ENCODE measurements at places on chromosomes 6 and 20. TPM values are rescaled to one million over a fixed set of nuclear protein-coding genes. Genes with fewer than 3 reads are reported as not detected.

DNA sequence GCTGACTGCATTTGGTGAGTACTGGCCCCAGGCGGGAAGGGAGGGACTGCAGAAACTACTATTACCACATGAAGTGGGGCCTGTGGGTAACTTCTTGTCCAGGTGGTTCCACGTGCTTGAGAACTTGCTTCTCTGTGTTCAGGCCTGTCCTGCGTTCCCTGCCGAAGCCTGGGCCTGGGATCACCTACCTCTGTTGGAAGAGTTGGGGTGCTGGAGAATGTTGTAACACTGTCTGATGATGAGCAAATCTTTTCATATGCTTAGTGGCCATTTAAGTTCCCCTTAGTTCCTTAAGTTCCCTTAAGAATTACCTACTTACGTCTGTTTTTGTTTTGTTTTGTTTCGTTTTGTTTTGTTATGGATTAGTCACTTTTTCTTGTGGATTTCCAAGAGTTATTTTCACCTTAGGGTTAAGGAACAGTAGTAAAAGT is 154.4 kb downstream of the DTNBP1 start:
- H3K27me3 ChIP-seq, result no peaks in the 10 kb centered on the region
- DNase-seq, result no peak
- H3K27ac ChIP-seq, result no peak overlapping the region

DNA sequence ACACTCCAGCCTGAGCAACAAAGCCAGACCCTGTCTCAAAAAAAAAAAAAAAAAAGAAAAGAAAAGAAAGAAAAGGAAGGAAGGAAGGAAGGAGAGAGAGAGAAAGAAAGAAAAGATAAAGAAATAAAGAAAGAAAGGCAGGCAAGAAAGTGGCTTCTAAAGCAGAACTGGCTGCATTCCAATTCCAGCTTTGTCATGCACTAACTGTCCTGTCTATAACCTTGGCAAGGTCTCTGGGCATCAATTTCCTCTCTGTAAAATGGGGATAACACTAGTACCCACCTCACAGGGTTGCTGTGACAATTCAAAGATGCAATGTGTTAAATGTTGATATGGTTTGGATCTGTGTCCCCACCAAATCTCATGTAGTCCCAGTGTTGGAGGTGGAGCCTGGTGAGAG is 28.0 kb downstream of the RING1 start:
- no peaks in the 10 kb centered on the region for H3K36me3 ChIP-seq
- H3K27me3 ChIP-seq, result peaks cover 41% of the 10 kb centered on the region
- no peaks in the 10 kb centered on the region for H3K4me1 ChIP-seq
- DNase-seq, result no peak

- no peak overlapping the region for H3K4me3 ChIP-seq
- DNase-seq, result peak; percentile 16
- H3K4me1 ChIP-seq, result no peaks in the 10 kb centered on the region
- no peaks in the 10 kb centered on the region for H3K36me3 ChIP-seq
- H3K27ac ChIP-seq, result no peak overlapping the region
Observed at GRCh38 chr6:51934098-51934497, 153.3 kb downstream of the PKHD1 start.

DNA sequence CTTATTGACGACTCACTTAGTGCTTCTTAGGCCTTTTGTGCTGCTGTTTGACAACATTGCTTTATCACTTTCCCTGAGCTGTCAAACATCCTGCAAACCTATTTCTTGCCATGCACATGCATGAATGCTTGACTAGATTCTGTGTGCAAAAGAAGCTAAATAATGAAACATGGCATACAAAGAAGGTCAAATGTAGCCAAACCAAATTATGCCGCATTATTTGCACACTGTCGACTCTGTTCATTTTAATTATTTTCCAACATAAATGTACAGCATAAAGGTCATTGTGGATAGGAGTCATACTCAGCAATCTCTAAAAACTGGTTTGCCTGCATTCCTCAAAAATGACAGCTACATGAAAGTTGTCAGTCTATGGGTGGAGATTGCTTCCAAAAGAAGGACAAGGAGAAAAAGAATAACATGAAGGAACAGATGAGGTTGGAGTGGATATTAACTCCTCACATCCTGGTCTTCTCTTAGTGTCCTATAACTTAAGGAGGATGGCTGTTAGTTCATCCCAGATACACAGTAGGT is 123.1 kb upstream of the STXBP5 start:
- peak overlapping the region; percentile 34 for H3K4me3 ChIP-seq
- H3K4me1 ChIP-seq, result peaks cover 31% of the 10 kb centered on the region
- no peaks in the 10 kb centered on the region for H3K27me3 ChIP-seq
- H3K36me3 ChIP-seq, result no peaks in the 10 kb centered on the region

DNA sequence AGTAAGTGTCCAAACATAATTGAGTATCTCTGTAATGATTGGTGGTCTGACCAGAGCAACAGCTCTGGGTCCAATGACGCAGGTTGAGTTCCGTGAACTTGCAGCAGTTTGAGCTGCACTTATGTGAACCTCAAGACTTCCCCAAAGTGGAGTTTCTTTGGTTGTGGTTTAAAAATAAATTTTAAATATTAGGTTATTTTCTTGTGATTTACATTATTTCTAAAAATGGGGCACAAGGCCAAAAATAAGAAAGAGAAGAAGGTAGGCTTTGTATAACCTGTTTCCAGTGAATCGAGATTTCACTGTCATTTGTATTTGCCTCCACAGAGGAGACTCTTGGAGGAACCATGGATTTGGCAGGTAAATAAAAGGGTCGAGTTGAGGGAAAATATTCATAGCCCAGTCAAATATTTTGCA is 166.4 kb upstream of the ZNF217 start:
- no peak overlapping the region for H3K4me3 ChIP-seq
- H3K4me1 ChIP-seq, result peaks cover 17% of the 10 kb centered on the region
- no peak for DNase-seq
- no peaks in the 10 kb centered on the region for H3K36me3 ChIP-seq
- no peaks in the 10 kb centered on the region for H3K27me3 ChIP-seq
- no peak overlapping the region for H3K27ac ChIP-seq

Gene C6orf141
- 43.8 TPM for total RNA-seq

Gene VSX1
- not detected for total RNA-seq
